Activated gamma-delta T cell treated with Interleukin-2 at 50 U/mL for 16 hours (primary cell): ENCODE measurements at places on chromosomes 5 and 9.

DNA sequence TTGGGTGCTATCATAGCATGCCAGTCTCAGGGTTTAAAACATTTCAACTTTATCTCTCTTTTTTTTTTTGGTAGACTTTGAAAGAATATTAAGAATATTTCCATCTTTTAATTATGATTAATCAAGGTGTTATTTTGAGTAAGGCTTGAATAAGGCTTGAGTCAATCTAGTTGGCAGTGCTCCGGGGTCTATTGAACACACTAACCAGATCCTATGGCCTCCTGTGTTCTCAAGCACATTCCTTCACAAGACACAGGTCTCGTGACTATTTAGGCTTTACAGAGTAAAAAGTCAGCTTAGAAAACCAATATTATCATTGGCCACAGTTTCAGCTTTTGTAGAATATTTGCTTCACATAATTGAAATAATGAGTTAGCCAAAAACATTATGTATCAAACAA is 151.2 kb downstream of the ARHGEF28 start:
- DNase-seq = no peak

DNA sequence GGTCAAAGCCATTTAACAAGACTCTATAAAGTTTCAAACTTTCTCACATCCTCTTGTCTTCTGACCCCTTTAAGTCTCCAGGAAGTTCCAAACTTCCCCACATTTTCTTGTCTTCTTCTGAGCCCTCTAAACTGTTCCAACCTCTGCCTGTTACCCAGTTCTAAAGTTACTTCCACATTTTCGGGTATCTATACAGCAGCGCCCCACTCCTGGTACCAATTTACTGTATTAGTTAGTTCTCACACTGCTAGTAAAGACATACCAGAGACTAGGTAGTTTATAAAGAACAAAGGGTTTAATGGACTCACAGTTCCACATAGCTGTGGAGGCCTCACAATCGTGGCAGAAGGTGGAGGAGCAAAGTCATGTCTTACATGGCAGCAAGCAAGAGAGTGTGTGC is 23.3 kb upstream of the PRLR start:
- no peak for DNase-seq

GRCh38 chr5:135629666-135630065 is 50.9 kb upstream of the CXCL14 start:
- no peak for DNase-seq

DNA sequence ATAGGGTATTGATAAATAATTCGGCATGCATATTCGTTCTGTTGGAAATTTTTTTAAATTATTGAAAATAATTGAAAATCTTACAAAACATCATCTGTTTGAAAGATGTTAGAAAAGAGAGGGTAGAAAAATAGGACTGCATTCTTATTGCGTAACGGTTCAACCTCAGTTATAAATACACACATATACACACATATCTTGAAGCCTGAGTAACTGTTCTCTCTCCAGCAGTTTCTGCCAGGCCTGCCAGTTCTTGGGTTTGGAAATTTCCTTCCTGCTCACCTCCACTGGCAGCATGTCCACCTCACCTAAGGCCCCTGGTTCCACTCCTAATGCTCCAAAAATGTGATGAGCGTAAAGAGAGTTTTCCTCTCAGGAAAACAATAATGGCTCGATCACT is 9.1 kb downstream of the SPATA31E1 start:
- no peak for DNase-seq

DNA sequence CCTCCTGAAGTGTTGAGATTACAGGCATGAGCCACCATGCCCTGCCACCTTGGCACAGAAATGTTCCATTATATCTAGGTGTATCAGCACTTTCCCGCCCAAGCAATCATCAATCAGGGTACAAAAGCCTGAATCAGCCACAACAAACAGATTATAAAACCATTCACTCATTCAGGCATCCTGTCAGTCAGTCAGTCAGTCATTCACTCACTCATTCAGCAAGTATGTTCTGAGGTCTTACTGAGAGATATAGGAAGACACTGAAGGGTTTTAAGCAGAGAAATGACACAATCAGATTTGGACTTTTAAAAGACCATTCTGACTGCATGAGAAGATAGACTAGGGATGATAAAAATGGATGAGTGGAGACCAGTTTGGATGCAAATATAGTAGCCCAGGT is 13.1 kb downstream of the PSMD5 start:
- no peak for DNase-seq

- DNase-seq = no peak
Observed at GRCh38 chr5:103510851-103511553, 51.6 kb downstream of the NUDT12 start.

- no peak for DNase-seq
Observed at GRCh38 chr5:71862507-71863060, 143.5 kb downstream of the CARTPT start.

DNA sequence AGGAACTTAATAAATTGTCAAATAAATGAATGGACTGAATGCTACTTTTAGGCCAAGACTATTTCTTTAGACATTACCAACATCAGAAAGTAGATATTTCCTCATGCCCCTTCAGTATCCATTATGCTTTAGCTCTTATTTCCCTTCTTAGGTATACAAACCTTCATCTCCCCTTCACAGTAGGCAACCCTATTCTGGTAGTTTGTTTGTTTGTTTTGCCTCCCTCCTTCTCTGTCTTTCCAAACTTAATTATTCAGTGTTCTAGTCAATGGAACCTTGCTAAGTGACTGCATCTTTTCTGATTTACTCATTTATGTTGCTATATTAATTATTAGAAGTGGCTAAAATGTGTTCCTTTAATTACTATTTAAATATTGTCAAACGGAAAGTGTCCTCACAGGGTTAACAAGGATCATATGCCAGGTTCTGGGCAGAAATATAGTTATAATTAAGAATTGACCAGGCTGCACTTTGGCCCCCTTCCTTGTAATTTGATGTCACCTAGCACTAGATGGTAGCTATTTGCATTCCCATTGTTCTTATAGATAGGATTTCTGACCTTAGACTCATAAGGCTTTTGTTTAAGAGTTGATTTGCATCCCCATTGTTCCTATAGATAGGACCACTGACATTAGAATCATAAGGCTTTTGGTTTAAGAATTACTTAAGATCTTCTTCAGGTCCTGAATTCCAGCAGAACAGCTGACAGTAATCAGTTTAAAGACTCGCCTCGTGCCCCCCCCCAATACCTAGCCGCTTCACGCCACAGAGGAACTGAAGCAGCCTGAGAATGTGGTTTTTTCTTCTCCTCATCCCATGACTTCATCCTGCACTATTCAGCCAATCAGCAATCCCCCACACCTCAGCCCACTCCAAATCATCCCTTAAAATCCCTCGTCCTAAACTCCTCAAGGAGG is 84.4 kb upstream of the NUDT12 start:
- DNase-seq = no peak

GRCh38 chr9:87658511-87658910 is 67.4 kb upstream of the CTSL start:
- DNase-seq = no peak

DNA sequence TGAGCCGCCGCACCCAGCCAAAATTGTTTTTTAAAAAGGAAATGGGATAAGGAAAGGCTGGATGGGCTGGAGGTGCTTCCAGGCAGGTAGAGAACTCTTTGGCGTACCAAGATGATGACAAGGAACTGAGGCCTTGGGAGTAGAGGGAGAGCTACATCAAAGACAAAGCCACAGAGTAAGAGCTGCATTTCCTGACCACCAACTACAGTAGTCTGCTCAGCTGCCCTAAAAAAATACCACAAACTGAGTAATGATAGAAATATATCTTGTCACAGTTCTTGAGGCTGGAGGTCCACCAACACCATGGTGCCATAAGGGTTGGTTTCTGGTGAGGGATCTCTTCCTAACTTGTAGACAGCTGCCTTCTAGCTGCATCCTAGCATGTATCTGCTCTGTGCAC is 8.2 kb downstream of the OR1K1 start:
- DNase-seq = no peak

DNA sequence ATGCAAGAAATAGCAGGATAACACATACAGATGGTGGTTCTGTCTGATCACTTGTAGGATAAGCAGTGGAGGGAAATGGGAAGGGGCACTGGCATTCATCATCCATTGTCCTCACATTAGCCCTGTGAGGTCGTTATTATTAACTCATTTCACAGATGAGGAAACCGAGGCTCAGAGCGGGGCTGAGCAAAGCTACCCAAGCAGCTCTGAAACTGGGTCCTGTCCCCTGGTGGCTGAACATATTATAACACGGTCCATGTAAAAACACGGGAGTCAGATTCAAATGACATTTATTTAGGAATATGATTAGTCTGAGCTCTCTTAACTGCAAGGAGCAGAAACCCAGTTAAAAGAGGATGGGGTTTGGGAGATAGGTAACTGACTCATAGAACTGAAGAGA is 43.1 kb downstream of the HRH2 start:
- no peak for DNase-seq
